ENCODE measurements at places on chromosomes 5 and 9.

DNA sequence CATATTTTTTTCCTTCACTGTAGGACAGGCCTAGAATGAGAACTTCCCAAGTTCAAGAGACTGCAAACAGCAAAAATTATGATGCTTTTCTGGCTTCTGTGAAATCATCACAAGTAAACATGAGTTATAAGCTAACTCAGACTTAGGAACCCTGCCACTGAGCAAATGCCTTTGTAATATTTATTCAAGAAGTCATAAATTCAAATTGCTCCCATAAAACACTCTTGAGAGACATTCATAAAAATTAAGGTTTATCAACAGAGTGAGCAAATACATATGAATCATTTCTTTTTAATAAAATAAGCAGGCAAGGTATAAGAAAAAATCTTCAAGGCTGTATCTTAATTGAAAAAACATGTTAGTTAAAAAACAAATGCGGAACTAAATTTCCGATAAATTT is 124.2 kb downstream of the GNA14 start:
- DNase-seq = no peak

DNA sequence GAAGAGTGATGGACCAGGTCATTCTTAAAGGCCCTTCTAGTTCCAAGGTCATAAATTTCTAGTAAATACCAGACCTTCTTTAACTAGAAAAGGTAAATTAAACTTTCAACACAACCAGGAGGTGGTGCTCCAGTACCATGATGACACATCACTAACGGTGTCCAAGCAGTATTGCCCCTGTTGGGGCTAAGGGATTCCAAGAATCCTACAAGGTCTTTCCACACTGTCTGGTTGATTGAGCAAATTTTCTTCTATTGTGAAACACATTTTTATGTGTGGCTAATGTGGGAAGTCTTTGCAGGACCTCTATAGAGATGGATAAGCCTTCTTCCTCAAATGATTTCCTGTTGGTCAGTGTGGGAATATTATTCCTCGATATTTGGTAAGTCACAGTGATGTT is 459.6 kb upstream of the PAPPA start:
- DNase-seq = no peak

GRCh38 chr5:149802008-149802680 is 72.0 kb downstream of the PPARGC1B start:
- DNase-seq = no peak

DNA sequence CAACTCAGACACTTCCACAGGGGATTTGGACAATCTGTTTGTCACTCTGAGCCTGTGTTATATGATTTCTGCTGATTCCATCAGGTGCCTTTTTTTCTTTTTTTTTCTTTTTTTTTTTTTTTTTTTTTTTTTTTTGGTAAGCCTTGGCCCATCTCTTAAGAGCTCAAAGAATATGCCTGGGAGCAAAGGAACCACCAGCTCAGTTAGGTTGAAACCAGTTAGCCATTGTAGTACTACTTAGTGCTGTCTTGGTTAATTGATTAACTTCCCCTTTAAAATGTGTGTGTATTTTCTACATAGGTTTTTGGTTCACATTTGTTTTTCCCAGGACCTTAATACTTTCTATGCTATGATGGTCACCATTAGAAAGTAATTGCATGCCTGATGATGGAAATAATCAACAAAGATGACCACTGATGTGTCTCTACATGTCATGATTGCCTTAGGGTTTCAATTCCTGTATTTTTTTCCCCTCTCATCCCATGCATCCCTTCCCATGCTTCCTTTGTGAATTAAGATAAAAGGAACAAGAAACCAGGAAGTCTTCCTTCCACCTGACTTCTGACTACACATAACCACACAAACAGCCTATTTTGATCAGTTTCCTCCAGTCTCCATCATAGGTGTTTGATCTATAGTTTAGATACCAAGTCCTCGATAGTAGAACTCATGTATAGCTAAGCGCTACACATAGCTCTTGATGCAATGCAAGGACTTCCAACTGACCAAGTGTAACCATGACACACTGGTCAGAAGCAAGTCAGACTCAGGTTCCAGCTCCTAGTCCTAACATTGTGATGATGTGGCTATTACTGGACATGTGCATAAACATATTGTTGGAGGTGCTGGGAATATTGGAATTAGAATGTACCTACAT is 306.1 kb downstream of the EFNA5 start:
- DNase-seq = no peak

DNA sequence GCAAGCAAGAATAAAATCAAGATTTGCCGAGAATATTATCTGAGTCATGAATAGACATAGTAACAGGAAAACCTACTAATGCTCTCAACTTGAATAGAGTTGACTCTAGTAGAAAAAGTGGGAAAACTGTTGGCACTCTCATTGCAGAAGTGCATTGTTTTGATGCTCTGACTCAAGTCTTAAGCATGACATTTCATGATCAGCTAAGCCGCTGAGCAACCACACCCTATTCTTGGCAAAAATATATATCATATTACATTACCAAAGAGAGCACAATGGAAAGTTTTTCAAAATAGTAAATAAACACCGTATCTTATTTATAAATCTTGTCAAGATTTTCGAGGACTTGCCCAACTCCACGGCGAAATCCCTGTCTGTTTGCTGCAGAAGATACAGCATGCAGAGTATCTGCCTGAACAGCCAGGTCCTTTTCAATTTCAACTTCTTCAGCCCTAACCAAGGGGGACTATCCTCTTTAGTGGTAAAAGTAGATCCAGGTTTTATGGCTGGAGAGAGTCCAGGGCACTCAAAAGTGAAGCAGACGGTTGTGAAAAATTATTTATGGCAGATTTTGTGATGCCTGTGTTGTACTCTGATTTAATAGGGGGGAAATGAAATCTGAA is 13.9 kb upstream of the ADAMTSL1 start:
- no peak for DNase-seq

DNA sequence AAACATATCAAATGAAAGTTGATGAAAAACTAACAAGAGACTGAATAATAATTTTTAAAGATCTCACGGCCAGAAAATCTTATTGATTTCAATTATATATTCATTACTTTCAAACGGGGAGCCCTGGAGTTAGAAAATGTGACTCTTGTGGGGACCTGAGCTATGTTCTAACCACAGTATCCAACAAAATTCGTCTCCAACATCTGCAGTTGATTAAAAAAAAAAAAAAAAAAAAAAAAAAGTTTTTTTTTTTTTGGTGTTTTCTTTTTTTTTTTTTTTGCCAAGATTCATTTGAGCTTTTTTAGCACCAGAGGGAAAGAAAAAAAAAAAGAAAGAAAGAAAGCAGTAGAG is 144.3 kb upstream of the PIK3R1 start:
- DNase-seq = no peak

- DNase-seq = no peak
Observed at GRCh38 chr5:59484618-59485017, 408.9 kb downstream of the PDE4D start.
